NCI-H2171 treated with DMSO at 0.1 percent for 48 hours (cell line): ENCODE measurements at places on chromosomes 16 and 17.
A peak's percentile ranks its signal among the peaks of the same experiment; 100 is the strongest.

DNA sequence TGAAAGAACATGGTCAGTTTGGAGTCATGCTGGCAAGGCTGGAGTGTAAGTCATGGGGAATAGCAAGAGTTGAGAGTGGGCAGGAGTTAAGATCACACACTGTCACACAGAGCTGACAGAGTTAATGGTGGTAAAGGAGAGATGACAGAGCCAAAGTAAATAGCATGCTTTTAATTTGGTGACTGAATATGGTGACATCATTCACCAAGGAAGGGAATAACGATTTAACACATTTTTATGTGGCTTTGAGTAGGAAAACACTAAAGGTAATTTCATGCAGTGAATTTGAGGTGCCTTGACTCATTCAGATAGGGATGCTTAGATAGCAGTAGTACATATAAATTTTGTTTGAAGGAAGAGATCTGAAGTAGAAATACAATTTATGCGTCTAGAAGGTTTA, 42.1 kb downstream of the SYNRG start:
- DNase-seq = no peak

DNA sequence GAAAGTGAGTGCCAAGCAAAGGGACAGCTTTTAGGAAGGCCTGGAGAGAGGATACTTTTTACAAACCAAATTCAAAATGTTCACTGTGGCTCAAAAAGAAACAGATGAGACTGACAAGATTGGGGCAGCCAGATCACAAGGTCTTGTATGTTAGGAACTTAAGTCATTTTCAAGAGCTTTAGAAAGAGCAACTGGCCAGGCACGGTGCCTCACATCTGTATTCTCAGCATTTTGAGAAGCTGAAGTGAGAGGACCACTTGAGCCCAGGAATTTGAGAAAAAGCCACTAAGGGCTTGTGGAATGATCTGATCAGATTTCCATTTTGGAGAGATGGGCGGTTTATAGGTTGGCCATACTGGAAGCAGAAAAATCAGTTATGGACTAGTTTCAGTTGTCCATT, 17.2 kb downstream of the SPAG9 start:
- DNase-seq = no peak

DNA sequence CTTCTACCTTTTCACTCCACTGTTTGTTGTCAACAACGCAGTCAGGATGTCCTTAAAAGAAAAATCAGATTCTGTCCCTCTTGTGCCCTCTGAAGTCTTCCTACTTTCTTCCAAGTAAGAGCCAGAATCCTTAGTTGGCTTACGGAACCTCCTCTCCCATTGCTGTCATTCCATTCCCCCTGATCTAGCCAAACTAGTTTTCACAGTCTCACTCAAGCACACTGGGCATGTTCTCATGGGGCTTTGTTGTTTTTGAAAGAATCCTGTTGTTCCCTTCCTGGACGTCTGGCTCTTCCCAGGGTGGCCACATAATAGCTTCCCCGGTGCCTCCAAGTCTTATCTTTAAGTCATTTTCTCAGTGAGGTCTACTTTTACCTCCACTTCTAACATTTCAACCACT, 158.6 kb upstream of the ELAC2 start:
- DNase-seq = no peak

- DNase-seq = no peak
Observed at GRCh38 chr17:82780971-82781893, 29.4 kb downstream of the TBCD start.

DNA sequence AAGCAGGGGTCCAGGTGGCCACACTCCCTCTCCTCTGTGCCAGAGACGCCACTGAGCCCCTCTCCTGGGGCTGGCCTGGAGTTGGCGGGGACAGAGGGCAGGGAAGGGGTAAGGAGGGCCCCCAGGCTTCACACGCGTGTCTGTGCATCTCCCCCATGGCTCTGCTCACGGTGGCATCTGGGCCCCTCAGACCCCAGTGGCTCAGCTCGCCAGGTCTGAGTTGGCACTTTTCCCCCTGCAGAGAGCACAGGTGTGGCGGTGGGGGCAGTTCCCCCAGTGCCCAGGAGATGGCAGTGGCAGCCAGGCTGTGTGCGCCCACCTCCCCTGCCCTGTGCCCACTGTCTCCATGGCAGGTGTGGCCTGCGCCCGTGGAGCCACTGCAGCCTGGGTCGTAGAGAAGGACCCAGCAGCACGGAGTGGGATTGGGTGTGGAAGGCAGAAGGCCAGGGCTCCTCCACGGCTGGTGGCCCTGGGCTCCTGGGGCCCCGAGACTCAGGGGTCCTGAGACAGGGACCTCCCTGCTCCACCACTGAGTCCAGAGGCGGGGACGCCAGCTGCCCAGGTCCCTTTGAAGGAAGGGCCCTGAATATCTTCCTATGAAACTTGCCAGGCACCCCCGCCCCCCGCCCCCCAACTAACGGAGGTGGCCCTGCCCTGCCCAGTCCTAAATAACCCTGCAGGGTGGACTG, 4.3 kb upstream of the APRT start:
- DNase-seq = peak; percentile 61

DNA sequence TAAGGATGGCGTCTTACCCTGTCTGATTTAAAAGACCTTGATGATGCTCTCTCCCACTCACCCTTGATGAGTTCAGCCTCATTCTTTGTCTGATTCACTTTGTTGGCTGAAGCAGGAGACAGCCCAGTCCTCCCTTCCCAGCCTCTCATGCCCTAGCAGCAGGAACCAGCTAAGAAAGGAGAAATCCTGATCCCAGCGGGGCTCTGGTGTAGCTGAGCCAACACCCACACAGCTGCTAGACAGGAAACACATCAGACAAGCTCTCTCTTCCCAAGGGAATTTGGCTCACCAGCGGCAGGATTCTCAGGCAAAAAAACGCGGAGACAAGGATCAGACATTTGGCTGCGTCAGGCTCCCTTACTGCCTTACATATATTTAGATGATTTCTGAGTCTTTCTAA, 211.5 kb downstream of the CDH11 start:
- peak; percentile 90 for DNase-seq

GRCh38 chr17:81253358-81254131, 14.4 kb downstream of the NDUFAF8 start:
- peak; percentile 50 for DNase-seq

- DNase-seq = no peak
Observed at GRCh38 chr17:55308613-55309391, 44.0 kb downstream of the HLF start.

DNA sequence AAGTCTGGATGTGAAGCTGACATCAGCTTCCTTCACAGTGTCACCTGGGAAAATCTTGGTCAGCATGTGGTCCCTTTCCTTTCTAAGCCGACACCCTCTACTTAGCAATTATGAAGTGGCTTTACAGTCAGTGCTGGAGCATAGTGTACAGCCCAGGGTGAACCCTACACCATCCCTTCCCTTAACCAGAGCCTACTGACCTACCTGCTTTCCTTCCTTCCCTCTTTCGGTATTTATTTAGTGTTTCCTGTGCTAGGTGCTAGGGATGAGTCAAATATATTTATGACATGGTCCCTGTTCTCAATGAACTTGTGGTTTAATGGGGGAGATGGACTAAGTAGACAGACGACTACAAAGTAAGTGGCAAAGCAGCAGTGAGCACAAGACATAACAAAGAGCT, 77.5 kb downstream of the CDK5R1 start:
- no peak for DNase-seq

DNA sequence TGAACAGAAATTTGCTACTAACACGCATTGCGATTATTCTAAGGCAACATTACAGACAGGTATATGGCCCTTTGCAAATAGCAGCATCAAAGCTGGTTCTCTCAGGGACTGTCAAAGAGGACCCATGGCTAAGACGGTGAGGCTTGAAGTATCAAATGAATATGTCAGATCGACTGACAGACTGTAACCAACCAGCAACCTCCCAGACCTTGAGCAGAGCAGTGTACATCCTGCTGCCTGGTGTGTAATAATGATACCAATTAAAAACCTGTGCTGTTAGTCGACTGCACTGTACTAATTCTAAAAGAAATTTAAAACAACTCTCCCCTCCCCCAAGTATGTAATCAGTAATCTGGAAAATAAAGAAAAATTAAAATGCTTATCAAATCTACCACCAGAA, 35.9 kb upstream of the GHDC start:
- DNase-seq = peak; percentile 67

DNA sequence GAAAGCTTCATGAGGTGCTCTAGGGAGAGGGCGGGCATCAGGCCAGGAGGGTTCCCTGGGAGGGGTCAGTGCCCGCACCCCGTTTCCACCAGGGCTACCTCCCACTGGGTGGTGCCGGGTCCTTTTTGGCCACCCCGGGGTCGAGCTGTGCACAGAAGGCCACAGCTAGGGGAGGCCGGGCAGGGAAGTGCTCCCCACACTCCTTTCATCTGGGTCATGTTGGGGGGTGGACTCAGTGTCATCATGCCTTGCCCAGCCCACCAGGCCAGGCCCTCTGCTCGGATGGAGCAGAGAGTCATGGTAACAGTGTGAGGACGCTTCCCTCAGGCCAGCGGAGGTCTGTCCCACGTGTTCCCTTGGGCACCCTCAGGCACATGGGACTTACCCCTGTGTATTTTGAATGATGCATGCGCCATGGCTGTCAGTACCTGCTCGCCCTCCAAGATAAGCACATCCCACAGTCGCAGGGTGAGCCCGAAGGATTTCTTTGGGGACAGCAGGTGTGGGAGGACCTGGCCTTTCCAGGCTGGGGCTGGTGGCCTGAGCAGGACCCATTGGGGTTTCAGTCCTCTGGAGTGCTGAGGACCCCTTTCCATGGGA, 46.4 kb downstream of the TNFRSF13B start:
- no peak for DNase-seq

- no peak for DNase-seq
Observed at GRCh38 chr16:79282806-79283205, 317.7 kb downstream of the MAF start.

- DNase-seq = no peak
Observed at GRCh38 chr16:88306860-88307545, 75.8 kb upstream of the ZNF469 start.

DNA sequence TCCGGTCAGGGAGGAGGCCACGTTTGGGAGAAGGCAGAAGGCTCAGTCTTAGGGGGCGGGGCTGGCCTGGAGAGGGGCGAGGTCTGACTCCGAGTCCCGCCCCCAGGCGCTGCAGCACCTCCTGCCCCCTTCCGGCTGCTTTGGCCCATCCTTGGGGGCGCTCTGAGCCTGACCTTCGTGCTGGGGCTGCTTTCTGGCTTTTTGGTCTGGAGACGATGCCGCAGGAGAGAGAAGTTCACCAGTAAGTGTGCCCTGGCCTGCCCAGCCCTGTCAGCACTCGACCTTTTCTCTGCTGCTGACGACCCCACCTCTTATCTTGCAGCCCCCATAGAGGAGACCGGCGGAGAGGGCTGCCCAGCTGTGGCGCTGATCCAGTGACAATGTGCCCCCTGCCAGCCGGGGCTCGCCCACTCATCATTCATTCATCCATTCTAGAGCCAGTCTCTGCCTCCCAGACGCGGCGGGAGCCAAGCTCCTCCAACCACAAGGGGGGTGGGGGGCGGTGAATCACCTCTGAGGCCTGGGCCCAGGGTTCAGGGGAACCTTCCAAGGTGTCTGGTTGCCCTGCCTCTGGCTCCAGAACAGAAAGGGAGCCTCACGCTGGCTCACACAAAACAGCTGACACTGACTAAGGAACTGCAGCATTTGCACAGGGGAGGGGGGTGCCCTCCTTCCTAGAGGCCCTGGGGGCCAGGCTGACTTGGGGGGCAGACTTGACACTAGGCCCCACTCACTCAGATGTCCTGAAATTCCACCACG, 1.5 kb downstream of the TNFRSF12A start:
- DNase-seq = peak; percentile 67

DNA sequence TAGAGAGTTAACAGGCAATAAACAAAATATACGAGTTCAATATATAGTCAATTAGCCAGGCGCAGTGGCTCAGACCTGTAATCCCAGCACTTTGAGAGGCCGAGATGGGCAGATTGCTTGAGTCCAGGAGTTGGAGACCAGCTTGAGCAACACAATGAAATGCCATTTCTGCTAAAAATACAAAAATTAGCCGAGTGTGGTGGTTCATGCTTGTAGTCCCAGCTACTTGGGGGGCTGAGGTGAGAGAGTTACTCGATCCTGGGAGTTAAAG, 69.8 kb upstream of the TOB1 start:
- DNase-seq = no peak

- no peak for DNase-seq
Observed at GRCh38 chr16:79298894-79299799, 301.4 kb downstream of the MAF start.

DNA sequence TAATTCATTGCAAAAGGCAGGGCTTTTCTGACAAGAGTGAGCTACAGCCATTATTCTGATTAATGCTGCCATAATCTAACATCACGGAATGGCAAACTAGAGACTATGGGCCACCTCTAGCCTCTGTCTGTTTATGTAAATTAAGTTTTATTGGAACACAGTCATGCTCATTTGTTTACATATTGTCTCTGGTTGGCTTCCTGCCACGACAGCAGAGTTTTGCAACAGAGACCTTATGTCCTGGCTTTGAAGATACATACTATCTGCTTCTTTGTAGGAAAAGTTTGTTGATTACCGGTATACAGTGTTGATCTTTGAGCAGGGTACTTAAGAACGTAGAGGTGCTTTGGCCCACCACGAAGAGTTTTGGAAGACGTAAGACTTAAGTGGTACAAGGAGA, 715.9 kb upstream of the RBFOX1 start:
- DNase-seq = no peak

- no peak for DNase-seq
Observed at GRCh38 chr16:89360760-89361435, 129.5 kb downstream of the ANKRD11 start.

- no peak for DNase-seq
Observed at GRCh38 chr16:89297910-89298545, 80.5 kb downstream of the ZNF778 start.

DNA sequence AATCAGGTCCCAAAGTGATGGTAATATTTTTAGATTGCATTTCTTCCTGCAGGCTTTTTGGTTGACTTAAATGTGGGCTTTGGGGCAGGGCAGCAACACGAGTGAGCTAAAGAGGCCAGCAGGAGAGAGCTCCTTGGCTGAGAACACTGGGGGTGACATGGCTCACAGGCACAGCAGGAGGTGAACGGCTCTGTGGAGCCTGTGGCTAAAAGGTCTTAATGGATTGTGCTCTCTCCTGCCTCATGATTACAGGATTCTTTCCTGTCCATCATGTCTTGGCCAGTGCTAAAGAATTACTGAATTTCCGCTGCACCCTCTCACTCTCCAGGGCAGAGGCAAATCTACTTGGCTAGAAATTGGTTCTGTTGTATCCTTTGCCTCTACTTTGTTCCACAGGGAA, 366.6 kb downstream of the HS3ST4 start:
- DNase-seq = no peak

DNA sequence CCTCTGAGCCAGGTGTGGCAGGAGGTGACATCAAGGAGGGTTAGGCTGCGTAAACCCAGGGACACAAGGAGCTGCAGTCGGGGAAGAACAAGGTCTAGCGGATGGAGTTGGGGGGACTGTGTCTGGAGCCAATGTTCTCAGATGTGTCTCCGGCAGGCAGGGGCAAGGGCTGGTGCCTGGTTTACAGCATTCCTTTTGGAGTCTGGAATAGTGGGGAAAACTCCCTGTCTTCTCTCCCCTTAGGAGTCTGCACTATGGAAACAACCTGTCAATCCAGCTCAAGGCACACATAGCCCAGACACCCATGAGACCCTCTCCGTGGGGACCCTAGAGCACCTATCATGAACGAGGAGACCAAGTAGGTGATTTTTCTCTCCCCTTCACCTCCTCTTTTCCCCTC, 27.5 kb downstream of the NLRC5 start:
- DNase-seq = no peak
